Peyer's patch (tissue), 4 donors: ENCODE measurements at places on chromosomes 12 and 14.

DNA sequence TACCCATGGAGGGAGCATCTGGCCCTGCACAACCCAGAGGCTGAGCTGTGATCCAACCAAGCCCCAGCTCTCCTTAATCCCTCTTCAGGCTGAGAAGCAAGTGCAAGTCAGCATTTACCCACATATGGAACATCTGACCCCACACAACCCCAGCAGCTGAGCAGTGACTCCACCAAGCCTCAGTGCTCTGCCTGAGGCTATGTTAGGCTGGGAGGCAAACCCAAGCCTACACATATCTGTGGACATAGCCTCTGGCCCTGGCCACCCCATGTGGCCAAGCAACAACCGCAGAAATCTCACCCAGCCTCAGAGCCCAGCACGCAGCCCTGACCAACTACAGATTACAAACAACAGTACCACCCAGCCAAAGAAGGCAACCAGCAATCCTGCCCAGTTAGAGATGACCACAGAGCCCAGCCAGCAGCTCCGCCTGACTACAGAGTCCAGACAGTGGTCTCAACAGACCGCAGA lies 142.8 kb downstream of the NUAK1 start:
- no peak for DNase-seq

- no peak for DNase-seq
Observed at GRCh38 chr14:24944800-24945199, 105.1 kb downstream of the STXBP6 start.

GRCh38 chr12:89736995-89737394 lies 28.4 kb upstream of the ATP2B1 start:
- no peak for DNase-seq

DNA sequence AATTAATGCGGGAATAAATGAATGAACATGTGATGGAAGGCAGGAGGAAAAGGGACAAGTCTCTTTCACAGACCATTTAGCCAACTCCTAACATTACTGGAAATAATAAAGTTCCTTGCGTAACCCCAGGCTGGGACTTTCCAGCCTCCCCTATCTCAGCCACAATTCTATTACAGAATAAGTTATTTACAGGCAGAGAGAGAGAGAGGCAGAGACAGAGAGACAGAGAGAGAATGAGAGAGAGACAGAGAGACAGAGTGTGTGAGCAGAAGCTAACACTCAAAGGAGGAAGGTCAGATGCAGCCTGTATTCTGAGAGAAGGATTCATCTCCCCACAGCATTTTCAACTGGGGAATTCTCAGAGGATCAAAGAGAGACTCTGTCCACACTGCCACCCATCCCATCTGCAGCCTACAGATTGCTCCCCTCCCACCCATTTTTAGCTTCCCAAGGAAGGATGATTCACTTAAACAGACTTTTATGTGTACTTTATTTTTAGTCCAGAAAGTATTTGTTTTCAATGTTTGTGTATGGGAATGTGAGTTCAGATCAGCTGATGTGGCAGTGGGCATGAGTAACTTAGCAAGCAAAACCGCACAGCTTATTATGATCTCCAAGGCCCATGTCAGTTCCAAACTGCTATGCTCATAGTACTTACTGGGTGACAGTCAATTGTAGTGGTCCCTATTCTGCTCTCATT lies 165.7 kb downstream of the CAND1 start:
- DNase-seq = no peak

DNA sequence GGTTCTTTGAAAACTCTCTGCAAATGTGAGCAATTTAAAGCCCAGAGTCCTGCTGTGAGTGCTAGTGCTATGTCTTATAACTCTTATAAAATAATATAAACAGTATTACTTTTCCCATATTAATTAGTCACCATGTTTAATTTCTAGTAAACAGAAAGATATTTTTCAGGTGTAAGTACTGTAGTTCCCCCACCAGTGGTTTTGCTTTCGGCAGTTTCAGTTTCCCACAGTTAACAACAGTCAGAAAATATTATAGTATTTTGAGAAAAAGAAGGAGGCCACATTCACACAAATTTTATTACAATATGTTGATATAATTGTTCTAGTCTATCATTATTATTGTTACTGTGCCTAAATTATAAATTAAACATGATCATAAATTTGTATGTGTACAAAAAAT lies 800.5 kb downstream of the LRFN5 start:
- no peak for DNase-seq

DNA sequence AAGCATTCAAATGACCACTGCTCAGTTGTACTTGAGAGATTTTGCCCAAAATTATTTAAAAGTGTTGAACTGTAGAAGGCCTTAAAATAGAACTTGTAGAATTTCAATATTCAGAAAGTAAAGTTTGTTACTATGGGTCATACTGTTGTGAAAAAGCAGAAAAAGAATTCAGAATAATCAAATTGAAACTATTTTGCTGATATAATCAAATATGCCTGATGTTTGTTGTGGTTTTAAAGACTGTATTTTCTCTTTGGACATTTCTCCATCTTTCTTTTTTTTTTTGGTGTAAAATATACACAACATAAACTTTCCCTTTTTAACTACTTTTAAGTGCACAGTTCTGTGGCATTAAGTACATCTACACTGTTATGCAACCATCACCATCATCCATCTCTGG lies 374.7 kb downstream of the APAF1 start:
- DNase-seq = no peak

DNA sequence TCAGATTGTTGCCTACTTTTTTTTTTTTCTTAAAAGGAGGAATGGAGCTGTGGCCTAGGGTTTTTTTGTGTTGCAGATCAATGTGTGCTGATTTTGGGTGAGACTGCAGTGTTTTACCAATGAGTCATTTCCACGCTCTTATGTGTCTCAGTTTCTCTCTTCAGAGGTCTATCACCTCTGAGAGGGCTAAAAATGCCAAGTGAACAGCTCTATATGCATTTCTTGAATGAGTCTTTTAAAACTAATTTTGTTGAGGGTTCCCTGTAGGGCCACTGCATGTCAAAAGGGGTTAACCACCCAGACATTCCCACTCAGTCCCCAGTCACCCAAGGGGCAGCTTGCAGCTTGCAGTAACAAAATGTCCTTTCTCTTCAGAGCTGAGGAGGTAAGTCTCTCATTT lies 24.3 kb upstream of the GLIPR1L2 start:
- no peak for DNase-seq

- no peak for DNase-seq
Observed at GRCh38 chr12:7155471-7156034, 25.4 kb downstream of the CLSTN3 start.

GRCh38 chr14:68879841-68880575 lies 87.1 kb upstream of the ZFP36L1 start:
- DNase-seq = no peak

DNA sequence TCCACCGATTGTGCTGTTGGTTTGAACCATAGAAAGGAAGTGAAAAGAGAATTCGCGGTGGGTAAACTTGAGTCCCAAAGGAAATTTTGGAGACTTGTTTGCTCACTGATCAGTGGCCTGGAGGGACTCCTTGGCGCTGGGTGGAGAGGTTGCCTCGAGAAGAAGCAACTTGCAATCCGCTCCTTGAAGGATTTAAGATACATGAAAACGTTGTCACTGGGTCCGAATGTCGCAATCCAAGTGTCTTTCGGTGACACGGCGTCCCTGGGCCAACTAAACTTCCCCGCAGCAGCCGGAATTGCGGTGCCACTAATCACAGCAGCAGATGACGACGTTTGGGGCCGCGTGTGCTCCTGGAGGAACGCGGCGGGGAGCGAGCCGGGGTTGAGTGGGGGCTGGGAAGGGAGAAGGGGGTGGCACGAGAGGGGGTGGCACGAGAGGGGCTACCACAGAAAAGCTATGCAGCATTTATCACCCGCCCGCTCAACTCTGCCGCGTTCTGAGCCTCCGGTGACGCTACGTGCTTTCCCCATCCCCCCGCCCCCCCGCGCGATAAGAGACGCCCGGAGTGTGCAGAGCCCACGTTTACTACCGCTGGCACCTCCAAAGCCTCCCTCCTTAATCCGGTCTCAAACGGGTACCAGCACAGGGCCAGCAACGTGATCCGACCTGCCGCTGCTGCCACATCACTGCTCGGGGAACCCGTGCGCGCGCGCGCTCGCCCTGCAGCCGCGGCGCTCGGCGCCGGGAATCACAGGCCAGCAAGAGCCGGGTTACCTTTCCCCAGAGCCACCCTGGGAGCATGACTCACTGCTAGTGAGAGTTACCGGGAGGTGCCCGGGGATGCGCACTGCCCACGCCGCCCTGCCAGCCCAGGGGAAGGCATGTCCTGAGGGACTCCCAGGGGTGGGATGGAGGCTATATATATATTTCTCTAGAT lies 833 bp upstream of the BHLHE41 start:
- peak; percentile 88 for DNase-seq

- DNase-seq = no peak
Observed at GRCh38 chr14:60133487-60133886, 31.7 kb downstream of the DHRS7 start.

GRCh38 chr12:110966081-110966760 lies 45.8 kb upstream of the MYL2 start:
- DNase-seq = no peak

- no peak for DNase-seq
Observed at GRCh38 chr14:99681101-99681831, 2.8 kb upstream of the CYP46A1 start.

DNA sequence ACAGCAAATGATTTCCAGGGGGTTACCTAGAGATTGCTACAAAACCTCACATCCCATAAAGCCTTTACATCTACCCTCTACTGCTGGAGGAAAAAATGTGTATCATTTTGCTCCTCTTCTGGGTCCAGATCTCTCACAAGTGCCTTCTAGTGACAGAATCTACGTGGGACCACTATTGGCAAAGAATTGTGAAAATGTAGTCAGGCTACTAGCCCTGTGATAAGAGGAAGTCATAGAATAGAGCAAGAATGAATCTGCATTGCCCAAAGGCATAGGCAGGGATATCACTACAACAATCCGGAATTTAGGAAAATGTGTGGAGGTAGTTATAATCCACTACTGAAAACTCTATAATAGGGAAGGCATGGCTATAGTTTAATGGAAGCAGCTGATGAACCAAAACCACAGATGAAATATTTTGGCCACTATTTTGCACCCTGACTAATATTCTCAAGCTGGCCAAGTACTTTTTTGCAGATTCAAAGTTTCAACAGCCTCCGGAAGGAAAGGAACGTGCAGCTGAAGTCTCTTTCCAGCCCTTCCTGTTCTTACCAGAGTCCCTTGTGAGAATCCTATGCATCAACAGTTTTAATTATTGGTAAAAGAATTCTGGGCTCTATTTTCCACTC lies 176.8 kb downstream of the PHLDA1 start:
- DNase-seq = no peak

DNA sequence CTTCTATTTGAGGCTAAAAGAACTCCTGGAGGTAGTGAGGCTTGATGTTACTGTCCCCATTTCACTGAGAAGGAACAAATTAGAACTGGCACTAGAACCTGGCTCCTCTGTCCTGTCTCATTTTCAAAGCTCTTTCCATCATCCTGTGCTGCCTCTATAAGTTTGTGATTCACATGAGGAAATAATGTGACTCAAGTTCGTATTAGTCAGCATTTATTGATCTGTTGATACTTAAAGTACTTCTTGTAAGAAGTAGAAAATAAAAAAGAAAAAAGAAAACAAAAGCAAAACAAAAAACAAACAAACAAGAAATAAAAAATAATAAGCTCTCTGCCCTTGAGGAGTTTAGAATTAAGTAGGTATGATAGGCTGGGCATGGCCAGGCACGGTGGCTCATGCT lies 2.3 kb upstream of the ESPL1 start:
- DNase-seq = no peak

- no peak for DNase-seq
Observed at GRCh38 chr12:108131657-108132126, 2.6 kb downstream of the WSCD2 start.

GRCh38 chr12:790608-791007 lies 38.2 kb downstream of the WNK1 start:
- no peak for DNase-seq

DNA sequence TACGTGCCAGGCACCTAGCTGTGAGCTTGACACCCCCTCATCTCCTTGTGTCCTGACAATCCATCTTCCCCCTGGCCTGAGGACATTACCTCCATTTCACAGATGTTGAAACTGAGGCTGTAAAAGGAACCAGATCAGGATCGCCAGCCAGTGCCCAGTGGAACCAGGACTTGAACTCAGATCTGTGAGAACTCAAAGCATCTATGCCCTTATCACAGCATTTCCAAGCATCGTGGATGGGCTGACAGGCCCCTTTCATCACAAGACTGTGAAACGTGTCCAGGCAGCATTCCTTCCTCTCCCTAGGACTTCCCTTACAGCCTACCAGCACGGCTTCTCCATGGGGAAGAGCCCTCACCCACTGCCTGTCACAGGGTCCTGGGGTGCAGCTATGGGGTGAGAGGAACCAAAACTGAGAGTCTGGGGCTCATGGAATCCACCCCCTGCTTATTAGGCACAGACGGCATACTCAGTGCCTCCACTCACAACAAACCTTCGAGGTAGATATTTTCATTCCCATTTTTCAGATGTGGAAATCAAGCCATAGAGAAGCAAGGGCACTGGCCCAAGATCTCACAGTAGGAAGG lies 26.9 kb downstream of the CMKLR1 start:
- DNase-seq = no peak

DNA sequence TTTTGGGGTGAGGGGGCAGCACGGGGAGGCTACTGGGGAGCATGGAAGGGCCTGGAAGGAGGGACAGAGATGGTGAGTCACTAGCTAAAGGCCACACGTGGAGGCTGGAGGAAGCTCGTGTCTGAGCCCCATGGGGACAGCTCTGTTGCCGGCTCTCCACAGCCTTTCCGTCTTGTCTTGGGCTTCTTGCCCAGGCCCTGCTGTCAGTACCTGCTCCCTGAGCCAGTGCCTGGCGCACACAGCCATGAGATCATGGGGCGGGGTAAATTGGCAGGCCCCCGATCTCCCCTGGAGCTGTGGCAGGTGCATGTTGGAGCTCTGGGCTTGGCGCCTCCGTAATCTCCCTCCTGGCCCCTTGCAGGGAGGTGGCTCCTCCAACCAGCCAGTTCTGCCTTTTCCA lies 16.1 kb upstream of the KRT80 start:
- DNase-seq = no peak

DNA sequence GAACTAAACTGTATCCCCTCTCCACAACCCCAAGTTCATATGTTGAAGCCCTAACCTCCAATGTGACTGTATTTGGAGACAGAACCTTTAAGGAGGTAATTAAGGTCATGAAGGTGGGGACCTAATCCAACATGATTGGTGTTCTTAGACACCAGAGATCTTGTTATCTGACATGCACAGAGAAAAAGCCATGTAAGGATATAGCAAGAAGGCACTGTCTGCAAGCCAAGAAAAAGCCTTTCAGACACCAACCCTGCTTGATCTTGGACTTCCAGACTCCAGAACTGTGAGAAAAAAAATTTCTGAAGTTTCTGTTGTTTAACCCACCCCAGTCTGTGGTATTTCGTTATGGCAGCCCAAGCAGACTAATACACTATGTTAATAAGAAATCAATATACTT lies 62.2 kb upstream of the CFL2 start:
- DNase-seq = no peak

GRCh38 chr14:59352961-59353360 lies 112.2 kb downstream of the GPR135 start:
- DNase-seq = no peak
